ENCODE measurements at places on chromosomes 1 and 21.

- DNase-seq, result peak; percentile 58
Measured at GRCh38 chr21:43287111-43287760, 118.4 kb downstream of the CRYAA start.

GRCh38 chr21:42093186-42093585 lies 22.1 kb downstream of the UMODL1 start:
- DNase-seq, result no peak

DNA sequence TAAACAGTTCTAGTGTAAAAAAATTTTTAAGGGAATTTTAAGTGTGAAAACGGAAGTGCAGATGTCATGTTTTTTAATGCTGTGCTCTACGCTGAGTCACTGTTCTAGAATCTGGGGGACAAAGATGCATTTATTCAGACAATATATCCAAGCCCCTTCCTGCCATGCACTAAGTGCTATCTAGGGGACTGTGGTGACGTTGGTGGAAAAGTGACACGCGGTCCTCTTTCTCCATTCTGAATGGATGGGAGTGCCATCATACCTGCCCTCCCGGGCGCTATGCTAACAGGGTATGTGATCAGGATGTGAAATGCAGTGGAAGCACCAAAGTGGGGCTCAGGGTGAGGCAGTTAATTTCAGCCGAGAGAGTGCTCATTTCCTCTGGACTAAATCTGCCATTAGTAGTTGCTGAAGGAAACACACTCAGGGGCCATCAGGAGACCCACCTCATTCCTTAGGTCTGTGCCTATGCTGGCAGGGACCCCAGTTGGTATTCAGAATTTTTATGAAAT lies 6.6 kb downstream of the C1orf226 start:
- no peak for DNase-seq

GRCh38 chr1:228960705-228961104 lies 225.4 kb downstream of the RHOU start:
- DNase-seq, result no peak

GRCh38 chr21:16536140-16536539 lies 806.4 kb downstream of the USP25 start:
- no peak for DNase-seq

- no peak for DNase-seq
Measured at GRCh38 chr21:42375506-42375905, 9.2 kb upstream of the TFF1 start.

- no peak for DNase-seq
Measured at GRCh38 chr1:20739225-20739624, 6.7 kb upstream of the SH2D5 start.

DNA sequence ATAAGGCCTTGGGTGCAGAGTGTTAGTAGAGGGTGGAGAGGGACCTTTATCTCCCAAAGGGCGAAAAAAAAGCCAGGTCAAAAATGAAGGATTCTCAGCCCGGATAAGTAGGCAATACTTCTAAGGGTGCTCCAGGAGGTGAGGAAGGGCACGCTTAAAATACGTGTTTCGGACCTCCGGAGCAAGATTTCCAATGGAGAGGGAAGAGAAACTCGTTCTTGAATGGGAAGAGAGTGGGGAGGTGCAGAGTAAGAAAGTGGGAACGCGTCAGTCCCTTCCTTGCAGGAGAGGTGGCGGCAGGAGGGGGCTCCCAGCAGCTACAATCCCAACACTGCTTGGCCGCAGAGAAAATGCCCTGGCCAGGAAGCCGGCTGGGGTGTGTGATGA lies 581 bp downstream of the EFCAB14 start:
- no peak for DNase-seq

DNA sequence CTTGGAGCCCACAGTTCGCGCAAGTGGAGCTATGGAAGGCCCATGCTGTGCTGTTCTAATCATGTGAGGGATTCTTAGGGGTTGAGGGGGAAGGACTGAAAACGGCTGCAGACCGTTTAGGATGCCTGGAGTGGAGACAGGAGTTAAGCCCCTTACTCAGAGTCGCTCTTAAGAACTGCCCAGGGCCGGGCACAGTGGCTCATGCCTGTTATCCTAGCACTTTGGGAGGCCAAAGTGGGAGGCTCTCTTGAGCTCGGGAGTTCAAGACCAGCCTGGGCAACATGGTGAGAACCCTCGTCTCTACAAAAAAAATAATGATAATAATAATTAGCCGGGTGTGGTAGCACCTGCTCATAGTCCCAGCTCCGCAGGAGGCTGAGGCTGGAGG lies 1.1 kb downstream of the ZNF672 start:
- DNase-seq, result no peak

- no peak for DNase-seq
Measured at GRCh38 chr1:19436716-19437476, 48.4 kb downstream of the CAPZB start.

DNA sequence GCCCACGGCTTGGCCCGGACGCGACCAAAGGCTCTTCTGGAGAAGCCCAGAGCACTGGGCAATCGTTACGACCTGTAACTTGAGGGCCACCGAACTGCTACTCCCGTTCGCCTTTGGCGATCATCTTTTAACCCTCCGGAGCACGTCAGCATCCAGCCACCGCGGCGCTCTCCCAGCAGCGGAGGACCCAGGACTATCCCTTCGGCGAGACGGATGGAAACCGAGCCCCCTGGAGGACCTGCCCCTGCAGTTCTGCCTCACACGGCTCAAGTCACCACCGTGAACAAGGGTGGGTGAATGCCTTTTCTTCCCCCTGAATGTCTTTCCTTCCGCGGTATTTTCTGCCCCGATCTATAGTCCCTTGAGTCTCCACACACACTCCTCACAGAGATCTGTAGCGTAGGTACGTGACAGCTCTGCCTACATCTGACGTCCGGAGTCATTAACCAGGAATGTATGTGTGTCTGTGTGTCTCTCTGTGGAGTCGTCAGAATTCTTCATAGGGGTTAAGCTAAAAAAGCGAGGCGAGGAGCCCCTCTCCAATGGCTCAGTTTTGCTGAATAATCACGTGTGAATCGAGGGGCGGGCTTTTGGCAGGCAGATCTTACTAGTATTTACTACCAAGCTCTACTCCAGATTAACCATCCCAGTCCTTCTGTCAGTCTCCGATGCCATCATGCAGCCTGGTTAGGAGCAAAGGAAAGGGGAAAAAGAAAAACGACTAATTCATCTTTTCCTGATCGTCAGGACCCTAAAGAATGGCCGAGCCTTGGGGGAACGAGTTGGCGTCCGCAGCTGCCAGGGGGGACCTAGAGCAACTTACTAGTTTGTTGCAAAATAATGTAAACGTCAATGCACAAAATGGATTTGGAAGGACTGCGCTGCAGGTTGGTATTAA lies at the start of gene CDKN2C:
CDKN2C (plus strand) TSS at position 635 of the 898 bp plus-strand sequence; CDS start at position 759, 124 bp downstream.
- DNase-seq, result peak; percentile 88

DNA sequence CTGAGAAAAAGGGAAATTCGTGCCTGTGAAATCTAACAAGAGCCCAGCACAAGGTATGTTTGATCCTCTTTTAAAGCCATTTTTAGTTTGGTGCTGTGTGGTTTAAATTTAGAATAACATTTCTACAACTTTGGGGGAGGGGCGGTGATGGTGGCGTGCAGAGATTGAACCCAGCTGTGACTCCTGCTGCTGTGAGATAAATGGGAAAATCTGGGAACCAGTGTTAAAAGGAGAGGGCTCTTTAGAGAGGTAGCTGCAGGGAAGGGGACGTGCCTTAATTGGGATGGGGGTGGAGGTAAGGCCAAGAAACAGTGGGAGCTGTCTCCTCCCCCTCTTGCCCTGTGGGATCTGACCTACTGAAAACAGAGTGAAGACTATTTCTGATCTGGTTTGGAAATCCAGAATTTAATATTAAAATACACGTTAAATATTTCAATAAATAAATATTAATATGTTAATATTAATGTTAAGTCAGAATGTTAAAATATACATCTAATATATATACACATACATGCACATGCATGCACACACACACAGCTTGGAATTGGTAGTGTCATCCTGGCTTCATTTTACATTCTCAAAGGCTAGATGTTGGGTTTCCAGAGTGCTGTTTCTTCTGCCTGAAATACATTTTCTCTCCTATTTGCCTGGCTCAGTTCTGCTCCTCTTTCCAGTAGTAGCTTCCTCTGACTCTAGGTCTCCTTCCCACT lies 30.1 kb upstream of the DNAJC6 start:
- DNase-seq, result no peak

GRCh38 chr21:42154237-42155044 lies 64.5 kb upstream of the ABCG1 start:
- DNase-seq, result no peak

GRCh38 chr1:47707503-47707902 lies 269.7 kb downstream of the FOXD2 start:
- no peak for DNase-seq

DNA sequence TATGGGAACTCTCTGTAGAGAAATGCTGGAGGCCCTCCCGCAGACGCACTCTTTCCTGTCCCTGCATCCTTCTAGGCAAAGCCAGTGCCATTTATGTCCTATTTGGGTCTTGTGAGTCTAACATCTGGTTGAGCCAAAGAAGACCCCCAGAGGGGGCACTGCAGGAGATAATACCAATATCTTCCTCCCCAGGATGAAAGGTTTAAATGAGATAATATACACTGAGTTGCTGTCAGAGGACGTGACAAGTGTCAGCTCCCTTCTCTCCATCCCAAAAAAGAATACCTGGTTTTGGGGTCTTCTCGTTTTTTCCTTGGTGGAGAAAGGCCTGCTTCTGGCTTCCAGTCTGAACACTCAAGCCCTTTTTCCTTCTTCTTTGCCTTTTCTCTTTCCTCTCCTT lies 7.6 kb downstream of the TCEA3 start:
- DNase-seq, result no peak

- no peak for DNase-seq
Measured at GRCh38 chr1:50195205-50195604, 86.5 kb downstream of the ELAVL4 start.

GRCh38 chr1:104064399-104064798 lies 314.7 kb downstream of the AMY1C start:
- no peak for DNase-seq

DNA sequence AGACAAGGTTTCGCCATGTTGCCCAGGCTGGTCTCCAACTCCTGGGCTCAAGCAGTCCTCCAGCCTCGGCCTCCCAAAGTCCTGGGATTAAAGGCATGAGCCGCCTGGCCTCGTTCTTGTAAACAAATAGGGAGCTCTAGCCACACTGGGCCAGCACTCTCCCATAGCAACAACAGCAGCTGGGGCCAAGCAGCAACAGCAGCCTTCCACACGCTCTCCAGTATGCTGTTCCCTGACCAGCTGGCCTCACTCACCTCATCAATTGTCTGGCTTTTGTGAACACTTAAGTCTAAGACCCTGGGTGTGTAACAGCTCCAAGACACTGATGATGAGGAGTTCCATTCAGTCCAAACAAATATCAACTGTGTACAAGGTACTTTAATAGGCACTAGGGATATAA lies 16.9 kb upstream of the GLIS1 start:
- DNase-seq, result no peak

DNA sequence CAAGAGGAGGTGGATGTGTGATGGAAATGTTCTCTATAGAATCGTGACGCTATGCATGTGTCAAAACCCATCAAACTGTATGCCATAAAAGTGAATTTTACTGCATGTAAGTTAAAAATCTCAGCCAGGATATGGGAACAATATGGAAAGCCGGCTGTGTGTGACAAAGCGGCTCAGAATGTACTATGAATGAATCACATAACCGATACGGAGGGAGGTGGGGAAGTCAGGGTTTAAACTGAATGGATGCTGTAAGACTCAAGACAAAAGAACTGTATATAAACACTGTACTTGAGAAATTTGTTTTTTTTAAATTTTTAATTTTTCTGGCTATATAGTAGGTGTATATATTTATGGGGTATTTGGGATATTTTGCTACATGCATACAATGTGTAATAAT lies 111.6 kb upstream of the PDE4B start:
- no peak for DNase-seq

GRCh38 chr1:119004129-119004527 lies 16.0 kb upstream of the TBX15 start:
- no peak for DNase-seq

- no peak for DNase-seq
Measured at GRCh38 chr1:207822124-207822601, 70.3 kb downstream of the CD46 start.

DNA sequence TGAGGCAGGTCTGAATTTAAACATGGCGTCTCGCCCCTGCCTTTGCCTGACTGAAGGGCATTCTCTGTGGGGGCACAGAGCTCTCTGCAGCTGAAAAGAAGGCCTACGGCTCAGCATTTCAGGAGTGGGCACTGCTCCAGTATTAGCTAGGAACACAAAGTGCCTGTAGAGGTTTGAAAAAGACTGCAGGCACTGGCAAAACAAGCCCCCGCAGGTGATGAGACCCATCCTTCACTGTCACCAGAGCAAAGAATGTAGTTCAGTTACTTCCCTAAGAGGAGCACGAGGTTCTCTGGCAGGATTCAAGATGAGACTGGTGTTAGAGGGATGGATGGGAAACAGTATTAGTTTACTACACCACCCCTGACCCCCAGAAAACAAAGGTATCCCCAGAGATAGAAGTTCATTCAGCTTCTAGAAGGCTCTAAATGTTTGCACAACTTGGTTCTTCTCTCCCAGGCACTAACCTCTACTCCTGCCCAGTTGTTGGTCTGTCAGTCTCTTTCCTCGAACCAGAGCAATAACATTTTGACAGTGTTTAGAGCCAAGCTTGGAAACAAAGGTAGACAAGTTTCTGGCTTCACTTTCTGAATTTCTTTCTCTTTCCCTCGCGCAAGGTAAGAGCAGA lies 101.9 kb upstream of the KCNE2 start:
- DNase-seq, result peak; percentile 28

DNA sequence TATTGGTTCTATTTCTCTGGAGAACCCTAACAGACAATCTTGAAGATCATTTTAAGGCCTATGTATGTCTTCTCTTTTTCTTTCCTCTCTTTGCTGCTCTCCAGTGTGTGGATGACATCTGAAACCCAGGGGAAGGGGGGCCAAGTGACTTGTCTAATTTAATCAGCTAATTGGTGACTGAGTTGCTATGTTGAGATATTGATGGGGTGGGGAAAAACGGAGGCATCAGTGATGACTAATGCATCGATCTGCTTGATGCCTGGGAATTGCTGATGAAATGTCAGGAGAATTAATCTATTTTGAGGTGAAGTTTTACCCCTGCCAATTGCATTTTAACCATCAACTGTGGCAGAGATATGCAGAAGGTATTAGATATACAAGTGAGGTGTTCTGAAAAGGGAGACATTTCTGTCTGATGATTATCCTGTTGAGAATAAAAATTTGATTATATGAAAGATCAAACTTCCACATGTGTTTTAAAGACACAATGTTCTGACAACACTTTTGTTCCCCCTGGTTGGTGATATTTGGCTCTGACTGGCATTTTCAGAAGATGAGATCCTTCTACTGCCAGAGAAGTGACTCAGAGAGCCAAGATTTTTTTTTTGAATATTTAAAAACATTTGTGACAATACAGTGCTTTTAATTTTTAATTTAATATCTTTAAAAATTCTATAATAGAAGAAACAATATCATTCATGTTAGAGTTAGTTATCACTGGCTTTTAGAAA lies 18.7 kb upstream of the PTGFR start:
- no peak for DNase-seq

- no peak for DNase-seq
Measured at GRCh38 chr1:205279986-205280385, 41.6 kb downstream of the NUAK2 start.
